Immature natural killer cell (primary cell): ENCODE measurements at places on chromosomes 3 and 15.

GRCh38 chr3:105518806-105519418 is 152.2 kb downstream of the ALCAM start:
- no peaks in the 10 kb centered on the region for H3K36me3 ChIP-seq
- no peaks in the 10 kb centered on the region for H3K27me3 ChIP-seq
- H3K27ac ChIP-seq = no peak overlapping the region
- H3K4me3 ChIP-seq = no peak overlapping the region

DNA sequence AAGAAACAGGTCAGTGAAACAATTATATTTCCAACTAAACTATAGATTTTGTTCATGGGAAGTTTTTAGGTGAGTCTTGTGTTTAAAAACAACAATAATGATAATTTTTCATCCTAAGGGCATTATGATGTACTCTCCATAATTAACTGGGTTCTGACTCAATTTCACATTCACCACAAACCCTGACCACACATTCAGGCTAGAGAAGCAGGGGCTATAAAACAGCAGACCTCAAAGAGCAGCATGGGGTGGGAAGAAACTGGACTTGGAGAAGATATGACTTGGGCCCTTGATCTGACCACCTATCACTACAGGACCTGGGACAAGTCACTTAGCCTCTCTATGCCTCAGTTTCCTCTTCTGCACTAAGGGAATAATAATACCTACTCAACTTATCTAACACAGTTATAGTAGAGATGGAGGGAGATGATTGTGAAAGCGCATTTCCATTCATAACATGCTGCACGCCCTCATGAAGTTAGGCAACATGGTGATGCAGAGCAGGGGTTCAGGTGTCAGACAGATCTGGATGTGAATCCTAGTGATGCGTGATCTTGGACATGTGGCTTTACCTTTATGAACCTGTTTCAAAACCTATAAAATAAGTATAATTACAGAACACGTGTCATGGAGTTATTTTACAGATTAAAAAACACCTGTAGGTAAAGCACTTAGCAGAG is 63.0 kb upstream of the ACP3 start:
- no peak overlapping the region for H3K27ac ChIP-seq
- no peak for DNase-seq
- H3K4me3 ChIP-seq = no peak overlapping the region
- H3K36me3 ChIP-seq = no peaks in the 10 kb centered on the region
- peaks cover 3% of the 10 kb centered on the region for H3K27me3 ChIP-seq
- H3K4me1 ChIP-seq = no peaks in the 10 kb centered on the region

GRCh38 chr3:59821274-59821673 is 771.4 kb upstream of the CFAP20DC start:
- H3K4me1 ChIP-seq = no peaks in the 10 kb centered on the region
- H3K27ac ChIP-seq = no peak overlapping the region
- H3K36me3 ChIP-seq = no peaks in the 10 kb centered on the region
- peaks cover 3% of the 10 kb centered on the region for H3K27me3 ChIP-seq
- no peak for DNase-seq

- H3K27me3 ChIP-seq = peaks cover 12% of the 10 kb centered on the region
- no peak overlapping the region for H3K4me3 ChIP-seq
- DNase-seq = peak; percentile 54
- H3K36me3 ChIP-seq = no peaks in the 10 kb centered on the region
Measured at GRCh38 chr3:153768561-153769469, 352.4 kb upstream of the ARHGEF26 start.

- H3K27ac ChIP-seq = no peak overlapping the region
- H3K27me3 ChIP-seq = peaks cover 4% of the 10 kb centered on the region
- no peaks in the 10 kb centered on the region for H3K36me3 ChIP-seq
- no peak overlapping the region for H3K4me3 ChIP-seq
- no peaks in the 10 kb centered on the region for H3K4me1 ChIP-seq
Measured at GRCh38 chr3:157329551-157329950, 107.1 kb upstream of the PTX3 start.

- no peak for DNase-seq
- no peaks in the 10 kb centered on the region for H3K36me3 ChIP-seq
- H3K4me3 ChIP-seq = no peak overlapping the region
Measured at GRCh38 chr3:108505811-108506210, 4.6 kb downstream of the MYH15 start.

GRCh38 chr3:26345613-26346012 is 277.0 kb upstream of the LRRC3B start:
- no peak overlapping the region for H3K27ac ChIP-seq
- H3K4me3 ChIP-seq = no peak overlapping the region
- H3K4me1 ChIP-seq = no peaks in the 10 kb centered on the region
- no peak for DNase-seq
- H3K36me3 ChIP-seq = no peaks in the 10 kb centered on the region

GRCh38 chr3:107833722-107834416 is 257.0 kb downstream of the CD47 start:
- no peaks in the 10 kb centered on the region for H3K4me1 ChIP-seq
- DNase-seq = no peak
- no peaks in the 10 kb centered on the region for H3K36me3 ChIP-seq
- peaks cover 3% of the 10 kb centered on the region for H3K27me3 ChIP-seq
- no peak overlapping the region for H3K4me3 ChIP-seq

GRCh38 chr15:83919319-83919830 is 265.5 kb downstream of the ADAMTSL3 start:
- peak overlapping the region; percentile 40 for H3K27ac ChIP-seq
- no peaks in the 10 kb centered on the region for H3K36me3 ChIP-seq

- no peaks in the 10 kb centered on the region for H3K36me3 ChIP-seq
- H3K4me1 ChIP-seq = no peaks in the 10 kb centered on the region
- H3K27ac ChIP-seq = no peak overlapping the region
- no peak overlapping the region for H3K4me3 ChIP-seq
- H3K27me3 ChIP-seq = peaks cover 4% of the 10 kb centered on the region
Measured at GRCh38 chr3:42387802-42388651, 22.4 kb downstream of the LYZL4 start.

DNA sequence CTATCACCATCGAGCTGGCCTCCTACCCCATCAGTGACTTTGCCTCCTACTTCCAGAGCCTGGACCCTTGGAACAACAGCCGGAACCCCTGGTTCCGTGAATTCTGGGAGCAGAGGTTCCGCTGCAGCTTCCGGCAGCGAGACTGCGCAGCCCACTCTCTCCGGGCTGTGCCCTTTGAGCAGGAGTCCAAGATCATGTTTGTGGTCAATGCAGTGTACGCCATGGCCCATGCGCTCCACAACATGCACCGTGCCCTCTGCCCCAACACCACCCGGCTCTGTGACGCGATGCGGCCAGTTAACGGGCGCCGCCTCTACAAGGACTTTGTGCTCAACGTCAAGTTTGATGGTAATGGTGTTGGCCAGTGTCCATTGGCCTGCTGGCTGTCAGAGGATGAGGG is 6.1 kb downstream of the GRM2 start:
- no peaks in the 10 kb centered on the region for H3K27me3 ChIP-seq
- no peak overlapping the region for H3K27ac ChIP-seq
- peaks cover 18% of the 10 kb centered on the region for H3K36me3 ChIP-seq
- H3K4me3 ChIP-seq = no peak overlapping the region
